Body of pancreas (tissue), 4 donors: ENCODE measurements at places on chromosomes 12 and 14.

DNA sequence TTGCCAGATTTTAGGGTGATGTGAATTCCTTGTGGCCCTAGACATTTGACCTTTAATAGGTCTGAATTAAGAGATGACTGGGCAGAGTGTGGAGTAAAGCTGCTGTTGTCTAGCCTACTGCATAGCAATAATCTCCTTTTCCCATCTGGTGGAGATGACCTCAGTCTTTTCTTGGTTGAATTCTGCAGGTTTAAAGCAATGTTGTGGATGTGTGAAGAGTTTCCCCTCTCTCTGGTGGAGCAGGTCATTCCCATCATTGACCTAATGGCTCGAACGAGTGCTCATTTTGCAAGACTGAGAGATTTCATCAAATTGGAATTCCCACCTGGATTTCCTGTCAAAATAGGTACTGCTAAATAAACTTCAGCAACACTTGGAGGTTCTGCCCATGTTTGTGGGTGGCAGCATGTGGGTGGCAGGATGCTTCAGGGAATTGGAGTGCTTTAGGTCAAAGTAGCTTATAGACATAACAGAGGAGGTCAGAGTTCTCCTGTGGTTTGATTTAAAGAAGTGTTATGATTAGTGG is 19.0 kb downstream of the C12orf76 start:
- DNase-seq, result no peak

GRCh38 chr14:103740991-103741689 is 25.5 kb downstream of the ZFYVE21 start:
- no peak for DNase-seq

DNA sequence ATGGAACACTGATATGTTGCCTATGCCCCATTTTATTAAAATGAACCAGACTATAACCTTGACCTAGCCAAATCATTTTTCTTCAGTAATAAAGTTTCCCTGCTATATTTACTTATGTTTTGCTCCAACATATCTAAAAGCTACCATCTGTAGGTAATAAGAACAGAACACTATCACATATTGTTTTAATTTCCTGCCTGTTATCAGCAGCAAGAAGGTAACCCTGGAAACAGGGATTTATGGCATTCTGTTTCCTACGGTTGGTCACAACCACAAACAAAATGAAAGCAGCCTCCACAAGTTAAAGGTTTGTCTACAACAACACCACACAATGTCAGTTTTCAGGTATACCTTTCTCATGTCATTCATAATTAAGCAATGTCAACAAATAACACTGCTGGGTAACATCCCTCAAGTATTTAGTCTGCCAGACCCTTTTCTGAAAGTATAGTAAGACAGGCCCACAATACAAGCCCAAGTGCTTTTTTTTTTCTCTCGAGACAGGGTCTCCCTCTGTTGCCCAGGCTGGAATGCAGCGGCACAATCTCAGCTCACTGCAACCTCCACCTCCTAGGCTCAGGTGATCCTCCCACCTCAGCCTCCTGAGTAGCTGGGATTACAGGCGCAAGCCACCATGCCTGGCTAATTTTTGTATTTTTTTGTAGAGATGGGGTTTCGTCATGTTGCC is 25.5 kb downstream of the GCH1 start:
- no peak for DNase-seq

- DNase-seq, result no peak
Measured at GRCh38 chr12:96300064-96300463, 100.2 kb downstream of the CDK17 start.

GRCh38 chr12:107400686-107401447 is 284.7 kb upstream of the PWP1 start:
- DNase-seq, result no peak

GRCh38 chr12:31929027-31929526 is 30.1 kb upstream of the RESF1 start:
- no peak for DNase-seq

DNA sequence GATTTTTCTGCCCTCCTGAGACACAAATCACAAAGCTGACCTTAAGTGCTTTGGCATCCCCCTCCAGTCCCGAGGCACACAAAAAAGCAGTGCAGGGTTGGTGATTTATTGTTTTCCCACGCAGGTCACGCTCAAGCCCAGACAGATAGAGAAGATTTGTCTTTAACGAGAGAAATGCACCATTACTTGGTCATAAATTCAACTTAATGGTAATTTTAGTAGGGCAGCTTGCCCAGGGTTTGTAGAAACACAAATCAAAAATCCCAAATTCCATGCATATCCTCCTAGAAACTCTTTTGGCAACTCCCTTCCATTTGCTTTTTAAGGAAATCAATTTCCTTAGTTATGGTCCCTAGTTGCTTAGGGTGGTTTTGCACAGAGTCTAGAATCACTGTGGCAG is 132.6 kb downstream of the IGF1 start:
- no peak for DNase-seq

DNA sequence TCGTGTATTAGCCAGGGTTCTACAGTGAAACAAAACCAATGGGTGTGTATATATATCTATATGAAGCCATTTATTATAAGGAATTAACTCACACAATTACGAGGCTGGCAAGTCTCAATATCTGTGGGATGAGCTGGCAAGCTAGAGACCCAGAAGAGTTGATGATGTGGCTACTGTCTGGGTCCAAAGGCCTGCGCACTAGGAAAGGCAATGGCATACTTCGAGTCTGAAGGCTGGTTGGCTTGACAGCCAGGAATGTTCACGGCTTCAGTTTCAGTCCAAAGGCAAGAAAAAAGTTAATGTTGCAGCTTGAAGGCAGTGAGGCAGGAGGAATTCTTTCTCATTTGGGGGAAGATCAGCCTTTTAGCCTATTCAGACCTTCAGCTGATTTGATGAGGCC is 893.3 kb upstream of the LRFN5 start:
- no peak for DNase-seq
